ENCODE measurements at places on chromosomes 13 and 19.

- no peak for DNase-seq
These were observed 11.4 kb downstream of the FCHO1 start for GRCh38 chr19:17762505-17763229.

GRCh38 chr19:12821761-12822160 is 12.6 kb downstream of the RTBDN start:
- DNase-seq, result no peak

DNA sequence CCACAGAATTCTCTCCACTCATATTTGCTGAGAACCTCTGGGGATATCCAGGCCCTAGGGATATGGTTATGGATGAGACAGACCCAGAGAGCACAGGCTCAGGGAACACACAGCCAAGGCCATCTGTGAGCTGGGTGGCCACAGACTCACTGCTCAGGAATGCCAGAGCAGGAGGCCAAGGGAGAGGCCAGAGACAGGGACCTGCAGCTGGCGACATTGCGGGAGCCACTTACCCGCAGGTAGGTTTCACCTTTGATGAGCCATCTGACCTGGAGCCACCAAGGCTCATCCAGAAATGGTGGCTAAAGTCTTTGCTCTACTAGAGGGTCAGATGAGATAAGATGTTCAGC is 29.4 kb downstream of the CCNE1 start:
- DNase-seq, result no peak

GRCh38 chr13:87123987-87124784 is 547.0 kb upstream of the SLITRK5 start:
- no peak for DNase-seq

- peak; percentile 63 for DNase-seq
These were observed 637.6 kb upstream of the ARGLU1 start for GRCh38 chr13:107205318-107206104.

Measured in anterior cingulate cortex (tissue), 58 donors.